ENCODE measurements at places on chromosomes 6 and 20. TPM values are rescaled to one million over a fixed set of nuclear protein-coding genes. Genes with fewer than 3 reads are reported as not detected.

GRCh38 chr6:41672816-41673703, 34.8 kb downstream of the MDFI start:
- peaks cover 14% of the 10 kb centered on the region for H3K27me3 ChIP-seq
- no peak overlapping the region for H3K4me3 ChIP-seq
- DNase-seq: no peak
- no peaks in the 10 kb centered on the region for H3K36me3 ChIP-seq
- no peaks in the 10 kb centered on the region for H3K4me1 ChIP-seq

- H3K27me3 ChIP-seq: no peaks in the 10 kb centered on the region
- H3K4me1 ChIP-seq: peaks cover 5% of the 10 kb centered on the region
- no peak overlapping the region for H3K27ac ChIP-seq
- H3K36me3 ChIP-seq: no peaks in the 10 kb centered on the region
- DNase-seq: no peak
- no peak overlapping the region for H3K4me3 ChIP-seq
Observed at GRCh38 chr6:139919107-139920026, 544.9 kb upstream of the CITED2 start.

DNA sequence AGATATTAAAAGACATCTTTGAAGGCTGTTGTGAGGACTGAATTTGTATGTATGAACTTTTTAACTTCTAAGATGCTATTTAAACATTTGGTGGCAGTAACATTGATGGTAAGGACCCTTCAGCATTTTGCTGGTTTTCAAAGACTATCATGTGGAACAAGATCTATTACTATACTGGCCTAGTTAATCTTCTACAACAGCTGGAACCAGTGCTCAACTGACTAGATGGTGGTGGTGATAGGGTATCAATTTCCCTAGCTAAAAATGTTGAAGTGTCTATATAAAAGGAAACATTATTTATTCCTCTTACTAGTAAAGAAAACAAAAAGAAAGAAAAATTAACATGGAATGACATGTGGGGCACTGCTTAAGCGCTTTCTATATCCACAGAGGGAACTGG, 195.7 kb downstream of the TASP1 start:
- no peak overlapping the region for H3K27ac ChIP-seq
- no peaks in the 10 kb centered on the region for H3K27me3 ChIP-seq
- H3K4me3 ChIP-seq: no peak overlapping the region

PIGU gene
- 13.7 TPM for total RNA-seq

UST gene
- 3.3 TPM for total RNA-seq

DNA sequence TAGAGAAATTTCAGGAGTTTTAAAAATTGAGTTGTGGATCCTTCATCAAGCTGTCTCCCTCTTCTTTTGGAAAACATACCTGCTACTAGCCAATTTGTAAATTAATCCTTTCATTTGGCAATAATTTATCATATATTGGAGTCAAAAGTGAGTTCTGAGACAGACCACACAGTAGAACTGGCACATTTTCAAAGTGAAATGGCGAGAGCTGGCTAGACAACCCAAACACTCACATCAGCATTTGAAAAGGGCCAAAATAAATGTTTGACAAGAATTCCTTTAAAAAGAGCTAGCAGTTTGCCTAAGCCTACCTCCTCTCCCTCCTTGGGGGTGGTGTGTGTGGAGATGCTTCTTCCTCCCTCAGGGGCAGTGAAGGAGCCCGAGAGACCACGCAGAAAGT, 47.9 kb upstream of the KCNK16 start:
- H3K27me3 ChIP-seq: peaks cover 10% of the 10 kb centered on the region
- no peak overlapping the region for H3K27ac ChIP-seq
- H3K4me1 ChIP-seq: no peaks in the 10 kb centered on the region
- H3K4me3 ChIP-seq: no peak overlapping the region
- DNase-seq: no peak

GRCh38 chr6:52423971-52424381, 3.8 kb downstream of the EFHC1 start:
- no peaks in the 10 kb centered on the region for H3K36me3 ChIP-seq
- H3K4me1 ChIP-seq: peaks cover 29% of the 10 kb centered on the region
- no peak for DNase-seq
- peak overlapping the region; percentile 67 for H3K27ac ChIP-seq
- no peaks in the 10 kb centered on the region for H3K27me3 ChIP-seq
- H3K4me3 ChIP-seq: no peak overlapping the region
